Naive thymus-derived CD4-positive, alpha-beta T cell (primary cell): ENCODE measurements at places on chromosomes 7 and 10. TPM values are rescaled to one million over a fixed set of nuclear protein-coding genes. Genes with fewer than 3 reads are reported as not detected.

The PARP12 gene
- 26.2 TPM for polyA plus RNA-seq

The DDIT4 gene
- 80.4 TPM for polyA plus RNA-seq

The SPRN gene
- 0.10 TPM for polyA plus RNA-seq

The CDC14C gene
- polyA plus RNA-seq: not detected

The PBLD gene
- polyA plus RNA-seq: 1.3 TPM

The ZNF485 gene
- polyA plus RNA-seq: 6.0 TPM

The MRPL43 gene
- 149 TPM for polyA plus RNA-seq

The SAMD9 gene
- 25.3 TPM for polyA plus RNA-seq

The MYO3A gene
- polyA plus RNA-seq: not detected

The TRRAP gene
- 3.2 TPM for polyA plus RNA-seq

The ATRNL1 gene
- not detected for polyA plus RNA-seq

The PAXIP1 gene
- polyA plus RNA-seq: 3.3 TPM

The OPN1SW gene
- polyA plus RNA-seq: not detected

The CTTNBP2 gene
- polyA plus RNA-seq: not detected

The AGR2 gene
- polyA plus RNA-seq: not detected

The MKI67 gene
- polyA plus RNA-seq: 0.20 TPM

The UTF1 gene
- not detected for polyA plus RNA-seq

The SRRM3 gene
- not detected for polyA plus RNA-seq

The ACBD7 gene
- polyA plus RNA-seq: not detected

The C10orf62 gene
- not detected for polyA plus RNA-seq

The CACNA2D1 gene
- polyA plus RNA-seq: not detected

The CCL26 gene
- polyA plus RNA-seq: not detected

The GARIN1A gene
- polyA plus RNA-seq: not detected

The CADPS2 gene
- polyA plus RNA-seq: not detected
